NCI-H1436 (cell line): ENCODE measurements at places on chromosomes 1 and 21.

DNA sequence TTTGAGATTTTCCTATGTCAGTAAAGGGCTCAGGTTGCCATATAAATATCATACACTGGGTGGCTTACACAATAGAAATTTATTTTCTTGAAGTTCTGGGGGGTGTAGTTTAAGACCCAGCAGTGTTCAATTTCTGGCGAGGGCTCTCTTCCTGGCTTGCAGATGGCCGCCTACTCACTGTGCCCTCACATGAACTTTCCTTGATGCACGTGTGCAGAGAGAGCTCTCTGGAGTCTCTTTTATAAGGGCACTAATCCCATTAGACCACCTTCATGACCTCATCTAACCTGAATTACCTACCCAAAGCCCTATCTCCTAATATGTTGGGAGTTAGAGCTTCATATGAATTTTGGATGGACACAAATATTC is 21.1 kb downstream of the TMEM51 start:
- DNase-seq, result no peak

- no peak for DNase-seq
Observed at GRCh38 chr21:16837321-16837720, 675.5 kb upstream of the CXADR start.

GRCh38 chr1:59414406-59415133 is 117.7 kb downstream of the FGGY start:
- DNase-seq, result no peak

- DNase-seq, result no peak
Observed at GRCh38 chr1:19203440-19203839, 6.6 kb downstream of the UBR4 start.

GRCh38 chr21:14270631-14271030 is 54.7 kb downstream of the RBM11 start:
- no peak for DNase-seq

GRCh38 chr1:111412839-111413238 is 14.7 kb downstream of the OVGP1 start:
- no peak for DNase-seq

GRCh38 chr1:59039551-59039950 is 255.7 kb upstream of the JUN start:
- DNase-seq, result no peak
